Ureter (tissue), 1 donor: ENCODE measurements at places on chromosomes 1 and 21.
A peak's percentile ranks its signal among the peaks of the same experiment; 100 is the strongest.

GRCh38 chr1:99700020-99700419, 54.1 kb downstream of the PALMD start:
- DNase-seq: no peak

- no peak for DNase-seq
Observed at GRCh38 chr1:88658419-88658818, 25.7 kb upstream of the PKN2 start.

GRCh38 chr1:58966103-58966916, 182.5 kb upstream of the JUN start:
- DNase-seq: no peak

- DNase-seq: no peak
Observed at GRCh38 chr21:39004634-39005501, 178.4 kb downstream of the PSMG1 start.

DNA sequence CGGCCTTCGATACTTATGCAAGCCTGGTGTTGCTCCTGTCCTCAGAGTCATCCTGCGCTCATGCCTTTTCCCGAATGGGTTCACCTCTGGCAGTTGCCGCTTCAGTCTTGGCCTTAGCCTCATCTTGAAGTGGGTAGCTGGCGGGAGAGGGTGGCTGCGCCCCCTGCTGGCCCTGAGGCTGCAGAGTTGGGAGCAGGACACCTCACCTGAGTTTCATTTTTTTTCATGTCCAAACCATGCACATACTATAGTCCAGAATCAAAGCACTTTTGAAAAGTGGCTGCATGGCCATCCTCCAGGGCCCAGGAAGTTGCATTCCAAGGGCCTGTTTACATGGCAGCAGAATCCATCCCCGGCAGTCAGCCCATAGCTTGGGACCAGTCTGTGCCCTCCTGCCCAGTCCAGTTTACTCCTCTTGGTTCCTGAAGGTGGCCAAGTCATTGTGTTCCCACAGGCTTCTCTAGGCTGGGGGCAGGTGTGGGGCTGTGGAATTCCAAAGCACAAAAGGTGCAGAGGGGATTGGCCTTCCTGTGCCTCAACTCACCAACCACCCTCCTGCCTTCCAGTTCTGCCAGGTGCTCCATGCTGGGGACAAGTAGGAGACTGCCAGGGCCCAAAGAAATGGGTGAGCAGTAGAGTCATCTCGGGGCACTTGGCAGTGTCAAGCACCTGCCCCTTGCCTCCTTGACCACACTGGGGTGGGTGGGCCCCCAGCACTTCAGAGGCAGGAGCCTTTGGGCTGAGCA, 44.0 kb downstream of the YARS1 start:
- peak; percentile 86 for DNase-seq

- no peak for DNase-seq
Observed at GRCh38 chr1:51014878-51015277, 44.8 kb downstream of the CDKN2C start.
